ENCODE measurements at places on chromosomes 2 and 18.
A peak's percentile ranks its signal among the peaks of the same experiment; 100 is the strongest.

DNA sequence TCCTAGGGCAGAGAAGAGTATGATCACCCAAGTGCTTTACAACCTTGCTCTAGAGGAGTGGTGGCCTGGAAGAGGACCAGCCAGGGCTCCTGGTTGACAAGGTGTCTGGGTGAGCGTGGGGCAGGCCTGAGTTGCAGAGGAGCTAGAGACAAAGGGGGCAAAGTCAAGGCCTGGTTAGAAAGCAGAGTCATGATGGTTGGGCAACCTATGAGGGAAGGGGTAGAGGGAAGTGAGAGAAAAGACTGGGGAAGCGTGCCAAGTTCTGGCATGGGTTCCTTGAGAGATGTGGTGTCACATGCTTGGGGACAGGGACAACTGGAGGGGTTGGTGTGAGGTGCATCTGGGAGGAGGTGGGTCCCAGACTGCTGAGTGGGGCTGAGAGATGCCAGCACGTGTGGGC, 13.5 kb downstream of the ZFP36L2 start:
- DNase-seq, result no peak

DNA sequence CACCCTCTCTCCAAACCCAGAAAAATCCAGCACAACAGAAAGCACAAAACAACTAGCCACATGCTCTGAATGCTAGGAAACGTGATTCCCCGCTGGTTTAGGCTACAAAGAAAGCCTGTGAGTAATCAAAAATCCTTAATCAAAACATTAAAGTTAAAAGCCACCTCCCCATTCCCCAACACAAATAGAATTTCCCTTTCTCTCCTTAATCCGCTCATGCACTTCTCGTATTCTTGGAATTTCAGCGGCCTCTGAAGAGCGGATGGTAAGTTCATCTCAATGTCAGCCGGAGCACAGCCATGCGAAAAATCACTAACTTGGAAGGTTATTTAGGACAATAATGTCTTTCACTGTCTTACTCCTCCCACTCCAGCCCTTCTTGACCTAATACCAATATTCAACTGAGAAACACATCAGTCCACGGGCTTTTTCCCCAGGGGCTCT, 126.7 kb downstream of the OSBPL1A start:
- DNase-seq, result peak; percentile 24

GRCh38 chr2:45993476-45993991, 303.7 kb upstream of the EPAS1 start:
- DNase-seq, result peak; percentile 77

- DNase-seq, result no peak
Observed at GRCh38 chr2:217070611-217071010, 210.7 kb upstream of the TNP1 start.

DNA sequence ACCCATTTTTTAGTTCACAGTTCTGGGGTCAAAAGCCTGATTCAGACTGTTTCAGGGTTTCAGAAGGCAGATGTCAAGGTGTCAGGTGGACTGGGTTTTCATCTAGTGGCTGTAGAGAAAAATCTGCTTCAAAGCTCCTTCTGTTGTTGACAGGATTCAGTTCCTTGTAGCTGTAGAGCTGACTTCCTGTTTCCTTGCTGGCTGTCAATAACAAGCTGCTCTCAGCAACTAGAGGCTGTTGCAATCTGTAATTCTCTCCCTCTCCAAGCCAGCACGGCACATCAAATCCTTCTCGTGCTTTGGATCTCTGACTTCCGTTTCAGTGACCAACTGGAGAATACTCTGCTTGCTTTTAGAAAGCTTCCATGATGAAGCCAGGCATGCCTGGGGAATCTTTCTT, 179.4 kb downstream of the DOK6 start:
- no peak for DNase-seq

DNA sequence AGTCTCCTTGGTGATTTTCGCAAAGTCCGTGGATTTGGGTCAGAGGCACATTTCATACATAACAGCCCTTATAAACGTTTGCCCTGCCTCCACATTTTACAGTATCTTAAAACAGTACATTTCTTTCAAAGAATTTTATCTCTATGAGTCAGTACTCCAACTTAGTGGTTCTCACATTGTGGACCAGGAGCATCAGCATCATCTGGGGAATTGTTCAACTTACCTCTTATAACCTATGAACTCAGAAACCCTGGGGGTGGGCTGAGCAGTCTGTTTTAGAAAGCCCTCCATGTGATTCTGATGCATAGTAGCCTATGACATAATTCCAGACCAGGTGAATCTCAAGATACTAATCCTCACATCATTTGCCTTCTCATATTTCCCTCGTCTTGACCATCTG, 12.4 kb downstream of the SUPT7L start:
- no peak for DNase-seq

DNA sequence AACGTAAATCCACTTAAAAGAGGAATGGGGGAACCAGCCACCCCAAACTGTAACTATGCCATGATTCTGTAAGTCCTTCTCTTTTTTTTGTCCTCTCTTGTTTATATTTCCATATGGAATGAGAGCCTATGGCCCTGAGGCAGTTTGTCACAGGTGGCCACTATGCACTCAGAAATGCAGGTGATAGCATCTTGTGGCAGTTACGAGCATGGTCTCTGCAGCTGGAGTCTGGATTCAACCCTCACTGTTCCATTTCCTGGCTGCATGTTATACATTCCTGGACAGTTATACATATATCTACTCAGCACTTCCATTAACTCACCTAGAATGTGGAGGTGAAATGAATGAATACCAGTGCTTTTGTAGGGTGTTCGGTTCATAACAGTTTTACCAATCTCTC, 291.5 kb upstream of the FANCL start:
- DNase-seq, result no peak

DNA sequence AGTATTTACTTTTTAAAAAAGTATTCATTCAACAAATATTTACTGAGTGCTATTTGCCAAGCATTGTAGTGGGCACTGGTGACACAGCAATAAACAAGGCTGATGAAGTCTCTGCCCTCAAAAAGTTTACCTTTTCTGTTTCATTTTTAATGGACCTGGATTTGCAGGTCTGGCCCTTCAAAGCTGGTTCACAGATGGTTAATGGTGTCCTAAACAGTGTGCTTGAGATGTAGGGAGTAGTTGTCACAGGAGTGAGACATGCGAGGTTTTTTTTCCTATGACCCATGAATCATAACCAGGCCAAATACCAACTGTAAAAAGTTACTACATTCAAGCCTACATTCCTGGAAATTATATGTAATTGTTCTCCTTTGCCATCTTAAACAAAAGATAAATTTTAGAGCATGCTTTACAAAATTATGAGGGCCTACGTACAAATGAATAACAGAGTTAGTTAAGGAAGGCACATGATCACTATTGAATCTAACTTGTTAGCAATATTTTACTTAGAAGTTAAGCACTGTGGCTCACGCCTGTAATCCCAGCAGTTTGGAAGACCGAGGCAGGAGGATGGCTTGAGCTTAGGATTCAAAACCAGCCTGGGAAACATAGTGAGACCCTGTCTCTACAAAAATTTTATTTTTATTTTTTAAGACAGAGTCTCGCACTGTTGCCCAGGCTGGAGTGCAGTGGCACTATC, 223.9 kb downstream of the MBD5 start:
- DNase-seq, result peak; percentile 66

GRCh38 chr2:48265169-48266030, 264.6 kb upstream of the STON1 start:
- no peak for DNase-seq

DNA sequence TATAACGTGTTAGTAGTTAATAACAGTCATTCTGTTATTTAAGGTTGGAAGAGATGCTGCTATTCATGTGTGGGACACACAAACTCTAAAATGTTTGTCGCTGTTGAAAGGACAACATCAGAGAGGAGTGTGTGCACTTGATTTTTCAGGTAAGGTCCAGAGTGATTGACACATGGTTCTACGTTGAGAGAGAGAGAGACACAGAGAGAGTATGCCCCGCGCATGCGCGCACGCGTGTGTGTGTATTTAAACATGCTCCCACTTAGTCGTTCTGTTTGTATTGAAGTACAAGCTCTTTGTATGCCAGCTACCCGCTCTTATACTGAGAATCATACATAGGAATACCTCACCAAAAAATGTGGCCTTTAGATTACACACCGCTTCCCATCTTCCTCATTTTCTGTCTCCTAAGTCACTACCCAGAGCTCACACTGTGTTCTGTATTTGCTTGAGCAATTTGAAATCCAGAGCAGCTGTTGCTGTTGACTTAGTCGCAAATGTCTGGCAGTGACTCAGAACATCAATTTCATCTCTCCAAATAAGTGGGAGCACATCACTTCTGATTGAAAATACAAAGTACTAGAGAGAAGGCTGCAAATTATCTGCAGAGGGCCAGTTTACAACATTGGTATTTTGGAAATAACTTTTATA, 148.1 kb downstream of the EML6 start:
- peak; percentile 13 for DNase-seq

- DNase-seq, result no peak
Observed at GRCh38 chr2:1935476-1935875, 191.2 kb upstream of the PXDN start.

DNA sequence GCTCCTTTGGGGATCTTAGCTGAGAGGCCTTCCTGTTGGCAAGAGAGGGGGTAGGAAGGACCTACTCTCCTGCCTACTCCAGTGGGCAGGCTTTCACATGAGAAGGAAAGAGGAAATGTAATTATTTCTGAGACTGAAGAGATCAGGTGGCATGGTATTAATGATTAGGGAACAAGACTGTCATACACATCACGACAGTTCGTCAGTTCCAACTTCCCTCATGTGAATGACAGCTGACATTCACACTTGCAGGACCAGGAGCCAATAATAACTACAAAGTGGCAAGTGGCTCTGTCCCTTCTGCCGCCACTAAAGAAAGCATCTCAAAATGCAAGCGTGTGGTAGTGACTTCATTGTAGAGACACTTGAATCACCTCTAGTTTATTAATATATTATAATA, 90.0 kb downstream of the ZCCHC2 start:
- no peak for DNase-seq

GRCh38 chr18:79792096-79792987, 5.4 kb upstream of the KCNG2 start:
- DNase-seq, result no peak

GRCh38 chr2:142865924-142866323, 11.5 kb upstream of the KYNU start:
- no peak for DNase-seq

- no peak for DNase-seq
Observed at GRCh38 chr2:47907039-47907781, 912 bp upstream of the FBXO11 start.

GRCh38 chr2:160221391-160222276, 21.6 kb upstream of the ITGB6 start:
- peak; percentile 68 for DNase-seq

DNA sequence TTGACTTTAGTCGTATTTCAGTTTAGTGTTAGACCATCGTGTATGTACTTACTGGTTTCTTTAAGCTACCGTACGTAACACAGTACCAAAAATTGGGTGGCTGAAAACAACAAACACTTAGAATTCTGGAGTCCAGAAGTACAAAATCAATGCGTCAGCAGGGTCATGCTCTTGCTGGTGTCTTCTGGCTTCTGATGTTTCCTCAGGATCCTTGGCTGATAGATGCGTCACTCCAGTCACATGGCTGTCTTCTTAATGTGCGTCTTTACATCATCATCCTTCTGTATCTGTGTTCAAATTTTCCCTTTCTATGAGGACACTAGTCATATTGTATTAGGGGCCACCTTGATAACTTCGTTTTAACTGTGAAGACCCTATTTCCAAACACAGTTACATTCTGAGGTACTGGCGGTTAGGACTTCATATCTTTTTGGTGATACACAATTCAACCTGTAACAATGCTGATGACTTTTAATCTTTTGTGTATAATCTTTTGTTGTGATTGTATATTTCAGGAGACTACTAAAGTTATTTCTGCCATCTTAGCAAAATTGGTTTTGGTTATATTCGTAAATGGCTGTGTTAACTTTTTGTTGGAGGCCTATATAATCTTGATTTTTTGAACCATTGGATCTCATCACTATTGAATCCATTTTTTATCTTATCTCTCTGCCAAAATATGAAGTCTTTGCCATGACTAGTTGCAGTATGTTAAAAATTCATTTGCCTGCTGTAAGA, 25.4 kb downstream of the ACTR3 start:
- DNase-seq, result no peak

DNA sequence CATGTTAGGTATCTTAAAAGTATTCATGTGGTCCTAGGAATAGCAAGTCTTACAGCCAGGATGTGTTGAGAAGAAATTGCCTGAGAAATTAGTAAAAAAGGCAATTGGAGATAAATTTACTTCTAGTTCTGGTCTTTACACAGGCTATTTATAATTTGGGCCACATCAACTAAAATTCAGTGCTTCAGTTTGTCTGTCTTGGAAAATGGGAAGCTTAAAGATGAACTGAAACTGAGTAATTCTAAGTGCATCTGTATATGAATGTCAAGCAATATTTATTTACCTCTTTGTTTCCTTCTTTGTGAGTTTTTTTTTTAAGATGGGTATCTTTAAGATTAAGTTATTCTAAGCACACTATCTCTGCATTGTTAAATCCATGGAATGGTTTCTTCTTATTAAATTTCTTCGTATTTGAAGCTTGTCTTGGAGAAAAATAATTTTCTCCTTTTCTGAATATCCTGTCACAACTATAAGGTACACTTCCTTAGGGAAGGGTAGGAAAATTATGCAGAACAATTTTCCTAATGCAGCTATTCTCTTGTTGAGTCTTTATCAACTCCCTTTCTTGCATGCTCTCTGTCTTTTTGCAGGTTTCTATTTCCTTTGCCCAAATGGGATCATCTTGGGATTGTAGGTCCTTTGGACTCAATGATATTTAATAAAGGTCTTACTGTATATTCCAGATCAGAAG, 39.7 kb upstream of the MMADHC start:
- DNase-seq, result no peak

- no peak for DNase-seq
Observed at GRCh38 chr2:143255899-143256298, 126.7 kb downstream of the ARHGAP15 start.

DNA sequence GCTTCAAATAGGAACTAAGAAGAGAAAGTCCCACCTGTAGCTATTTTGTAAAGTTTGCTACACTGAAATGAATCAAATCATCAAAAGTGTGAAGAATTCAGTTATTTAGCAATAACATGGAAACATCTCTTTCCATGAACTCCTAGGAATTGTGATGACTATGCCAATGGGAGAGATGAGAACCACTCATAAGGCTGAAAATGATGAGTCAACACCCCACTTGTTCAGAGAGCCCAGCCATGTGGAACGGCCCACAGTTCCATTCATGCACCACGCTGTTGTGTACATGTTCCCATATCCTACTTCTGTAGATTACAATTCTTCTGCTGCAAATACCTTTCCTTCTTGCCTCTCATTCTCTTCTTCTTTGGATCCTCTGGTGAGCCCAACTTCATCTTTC, 645.5 kb upstream of the ID2 start:
- DNase-seq, result no peak

GRCh38 chr2:235024931-235025773, 73.3 kb downstream of the SH3BP4 start:
- no peak for DNase-seq

- no peak for DNase-seq
Observed at GRCh38 chr2:218405746-218406208, 6.1 kb downstream of the CTDSP1 start.

DNA sequence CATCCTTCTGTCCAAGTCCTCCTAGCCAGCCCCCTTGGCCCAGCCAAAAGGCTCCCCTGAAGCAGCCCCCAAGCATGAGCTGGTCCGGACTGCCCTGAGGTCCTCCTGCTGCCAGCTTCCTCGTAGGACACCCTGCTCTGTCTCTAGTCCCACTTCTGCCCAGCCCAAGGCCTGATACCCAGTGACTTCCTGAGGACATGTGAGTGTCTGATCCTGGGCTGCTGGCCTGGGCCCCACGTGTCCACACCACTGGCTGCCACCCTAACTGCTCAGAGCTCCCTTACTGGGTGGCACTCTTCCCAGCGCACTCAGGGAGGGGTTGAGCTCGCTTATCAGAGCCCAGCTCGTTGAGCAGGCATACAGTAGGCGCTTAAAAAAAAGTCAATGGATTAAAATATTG, 34.4 kb upstream of the PDIA6 start:
- DNase-seq, result no peak

- no peak for DNase-seq
Observed at GRCh38 chr2:62032096-62032495, 126.6 kb downstream of the COMMD1 start.
